ENCODE measurements at places on chromosomes 12 and 14.

- peak; percentile 83 for DNase-seq
Measured at GRCh38 chr12:46944088-46944487, 118.3 kb upstream of the SLC38A4 start.

DNA sequence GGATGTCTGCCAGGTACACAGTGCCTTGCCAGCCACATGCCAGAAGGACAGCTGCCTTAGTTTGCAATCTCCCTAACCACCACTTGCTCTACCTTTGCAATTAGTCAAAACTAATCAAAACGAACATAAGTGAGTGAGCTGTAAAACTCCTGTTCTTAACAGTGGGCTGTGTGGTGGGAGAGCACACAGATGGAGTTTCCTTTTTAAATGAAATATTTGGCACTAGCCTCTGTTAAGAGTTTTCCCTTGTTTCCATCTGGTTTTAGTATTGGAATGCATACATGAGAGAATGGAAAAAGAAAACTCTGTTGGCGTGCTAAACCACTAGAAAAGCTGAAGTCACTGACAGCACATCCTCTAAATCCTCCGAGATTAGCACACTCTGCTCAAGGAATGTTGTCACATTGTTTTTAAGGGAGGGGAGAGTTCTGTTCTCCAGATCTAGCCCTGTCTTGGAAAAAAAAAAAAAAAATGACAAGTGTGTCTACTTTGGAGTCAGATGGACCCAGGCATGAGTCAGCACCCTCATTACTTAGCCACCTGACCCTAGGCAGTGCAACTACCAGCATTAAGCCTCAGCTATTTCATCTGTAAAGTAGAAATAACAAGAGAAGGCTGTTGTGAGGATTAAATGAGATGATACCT lies 83.9 kb downstream of the STXBP6 start:
- DNase-seq, result peak; percentile 95

DNA sequence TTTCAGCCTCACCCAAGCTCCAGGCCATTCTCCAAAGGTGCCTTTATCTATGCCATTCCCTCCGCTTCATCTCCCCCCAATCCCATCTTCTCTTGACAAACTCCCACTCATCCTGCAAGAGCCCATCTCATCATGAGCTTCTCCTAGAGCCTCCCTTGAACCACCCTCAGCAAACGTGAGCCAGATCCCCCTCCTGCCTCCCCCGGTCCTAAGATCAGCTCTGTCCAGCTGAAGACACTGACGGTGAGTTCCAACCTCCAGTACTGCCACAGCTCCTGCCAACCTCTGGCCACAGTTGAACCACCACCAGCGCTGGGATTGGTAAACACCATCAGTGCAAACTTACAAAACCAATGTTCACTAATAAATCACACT lies 124.6 kb downstream of the BCL11B start:
- no peak for DNase-seq

DNA sequence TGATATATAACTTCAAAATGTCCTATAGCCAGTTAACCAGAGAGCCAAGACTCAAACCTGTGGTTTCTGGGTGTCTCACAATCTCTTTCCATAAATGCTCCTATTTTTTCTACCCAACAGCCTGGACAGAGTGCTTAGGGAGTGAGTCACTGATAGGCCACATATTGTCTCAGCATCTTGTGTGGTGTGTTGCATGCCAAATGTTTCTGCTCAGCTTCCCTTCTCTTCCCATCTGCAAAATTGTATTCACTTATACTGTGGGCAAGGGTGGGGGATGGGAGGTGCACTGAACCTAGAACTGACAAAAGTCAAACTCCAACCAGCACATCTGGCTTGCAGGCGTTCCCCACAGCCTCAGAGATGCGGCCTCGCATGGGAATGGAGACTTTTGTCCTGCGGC lies 123.3 kb downstream of the KCNA5 start:
- DNase-seq, result peak; percentile 99

DNA sequence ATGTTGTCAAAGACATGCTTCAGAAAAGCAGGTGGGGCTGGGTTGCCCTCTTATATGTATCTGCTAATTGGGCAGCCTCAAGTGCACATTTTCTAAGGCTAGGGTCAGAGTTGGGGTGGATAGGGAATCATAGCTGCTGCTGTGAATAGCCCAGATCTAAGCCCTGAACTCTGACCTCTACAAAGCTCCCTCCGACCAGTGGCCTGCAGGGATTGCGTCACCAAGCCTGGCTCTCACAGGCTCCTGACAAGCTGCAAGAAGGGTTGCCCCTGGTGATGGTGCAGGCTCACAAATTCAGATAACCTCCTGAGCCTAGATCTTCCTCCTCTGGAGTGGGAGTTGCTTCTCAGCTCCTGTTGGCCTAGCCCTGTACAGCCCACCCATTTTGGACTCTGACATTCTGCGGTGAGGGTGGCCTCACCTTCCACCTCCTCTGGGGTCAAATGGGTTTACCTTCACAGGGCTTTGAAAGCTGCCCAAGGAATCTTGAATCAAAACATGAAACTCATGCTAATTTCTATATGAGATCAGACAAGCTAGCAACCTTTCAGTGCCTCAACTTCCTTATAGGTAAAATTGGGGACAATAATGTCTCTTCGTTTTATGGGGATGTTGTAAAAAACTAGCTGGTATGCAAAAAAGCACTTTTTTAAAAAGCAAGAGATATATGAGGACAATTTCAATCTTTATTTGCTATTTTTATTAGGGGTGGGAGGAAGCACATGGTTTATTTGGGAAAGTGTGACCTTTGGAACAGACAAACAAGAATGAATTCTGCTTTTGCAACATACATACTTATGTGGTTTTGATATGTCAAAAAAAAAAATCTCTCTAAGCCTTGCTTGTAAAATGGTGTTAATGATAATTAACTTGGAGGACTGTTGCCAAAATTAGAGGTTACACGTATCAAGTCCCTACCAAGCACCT lies 4.9 kb upstream of the SUSD6 start:
- no peak for DNase-seq

DNA sequence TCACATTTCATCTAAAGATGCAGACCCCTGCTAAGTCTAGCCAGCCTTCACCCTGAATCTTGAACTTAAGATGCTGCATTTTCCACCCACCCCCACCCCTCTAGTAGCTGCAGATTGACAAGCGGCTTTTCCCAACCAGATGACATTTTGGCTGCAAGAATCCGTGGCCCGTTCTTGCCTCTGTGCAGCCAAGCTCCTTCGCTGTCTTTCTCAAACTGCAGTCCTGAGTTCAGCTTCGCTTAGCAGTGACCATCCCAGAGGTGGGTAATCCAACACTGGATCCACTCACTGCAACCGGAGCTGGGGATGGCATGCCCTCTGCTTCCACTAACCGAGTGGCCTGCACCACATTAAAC lies 765 bp upstream of the NFYB start:
- peak; percentile 26 for DNase-seq

- no peak for DNase-seq
Measured at GRCh38 chr14:89415159-89415558, 1.9 kb downstream of the FOXN3 start.

GRCh38 chr14:102849526-102850379 lies 72.5 kb downstream of the TRAF3 start:
- DNase-seq, result no peak

DNA sequence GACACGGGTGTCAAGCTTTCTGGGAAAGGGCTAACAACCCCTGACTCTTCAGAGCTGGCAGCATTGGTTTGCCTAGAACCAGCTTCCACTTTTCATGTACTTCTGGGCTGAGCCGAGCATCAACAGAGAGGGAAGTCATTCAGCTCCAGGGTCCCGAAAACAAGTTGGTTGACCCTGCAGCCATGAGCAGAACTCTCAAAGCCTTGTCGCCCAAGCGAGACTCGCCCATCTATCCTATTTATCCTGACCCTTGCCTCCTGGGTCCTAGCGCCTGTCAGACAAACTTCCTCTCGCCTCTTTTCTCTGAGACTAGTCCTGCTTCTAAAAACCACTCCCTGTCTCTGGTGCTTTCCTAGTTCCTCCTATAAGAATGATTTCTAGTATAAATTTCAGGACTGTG lies 47.9 kb downstream of the ASCL4 start:
- no peak for DNase-seq

- peak; percentile 77 for DNase-seq
Measured at GRCh38 chr12:54935235-54935951, 49.2 kb downstream of the TESPA1 start.

GRCh38 chr14:40122968-40123648 lies 690.9 kb upstream of the FBXO33 start:
- no peak for DNase-seq

DNA sequence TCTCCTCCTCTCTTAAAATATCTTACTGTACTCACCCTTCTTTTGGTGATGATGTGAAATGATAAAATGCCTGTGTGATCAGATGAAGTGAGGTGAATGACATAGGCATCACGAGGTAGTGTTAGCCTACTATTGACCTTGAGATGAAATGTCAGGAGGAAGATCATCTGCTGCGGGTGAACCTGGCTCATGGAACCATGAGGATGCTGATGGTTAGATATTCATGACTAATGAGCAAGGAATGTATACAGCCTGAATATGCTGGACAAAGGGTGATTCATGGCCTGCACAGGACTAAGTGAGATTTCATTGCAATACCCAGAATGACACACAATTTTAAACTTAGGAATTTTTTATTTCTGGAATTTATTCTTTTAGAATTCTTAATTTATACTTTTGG lies 89.6 kb downstream of the DAAM1 start:
- peak; percentile 94 for DNase-seq

DNA sequence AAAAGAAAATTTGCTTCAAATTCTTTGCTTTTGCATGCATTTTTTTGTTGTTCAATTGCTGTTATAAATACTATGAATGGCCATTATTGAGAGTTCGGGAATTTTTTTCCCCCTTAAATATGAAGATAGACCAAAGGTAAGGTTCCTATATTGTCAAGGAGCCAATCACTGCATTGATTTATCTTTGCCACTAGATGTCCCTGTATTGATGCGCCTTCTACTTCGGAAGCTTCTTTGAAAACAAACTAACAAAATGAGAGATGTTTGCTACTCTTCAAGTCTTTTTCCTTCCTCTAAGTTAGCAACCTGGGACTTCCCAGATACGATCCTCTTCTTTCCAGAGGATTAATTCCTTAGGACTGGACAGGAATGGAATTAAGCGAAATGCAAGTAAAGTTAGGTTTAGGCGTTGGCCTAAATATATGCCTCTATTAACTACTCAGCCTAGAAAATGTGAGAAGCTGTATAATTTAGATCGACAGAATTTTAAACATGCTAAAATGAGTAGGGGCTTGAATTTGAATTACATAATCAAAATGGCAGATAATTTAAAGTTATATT lies 318.1 kb downstream of the AEBP2 start:
- DNase-seq, result peak; percentile 53

GRCh38 chr14:56321861-56322260 lies 203.7 kb downstream of the PELI2 start:
- no peak for DNase-seq

DNA sequence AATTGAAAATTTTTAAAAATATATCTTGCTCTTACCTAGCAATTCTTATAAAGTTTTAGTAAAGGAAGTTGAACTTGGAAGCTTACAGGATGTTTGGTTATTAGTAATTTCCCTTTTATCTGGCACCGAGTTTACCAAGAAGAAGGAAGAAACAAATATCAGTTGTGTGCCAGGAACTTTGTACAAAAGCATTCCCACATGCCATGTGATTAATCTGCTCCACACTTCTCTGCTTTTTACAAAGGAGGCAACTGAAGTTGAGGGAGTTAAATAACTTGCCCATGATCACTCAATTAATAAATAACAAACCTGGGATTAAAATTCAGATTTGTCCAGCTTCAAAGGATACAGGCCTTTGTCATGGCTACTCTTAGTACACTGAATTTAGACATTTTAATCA lies 122.5 kb upstream of the BCAT1 start:
- no peak for DNase-seq

- no peak for DNase-seq
Measured at GRCh38 chr12:91609283-91609682, 426.7 kb upstream of the DCN start.

DNA sequence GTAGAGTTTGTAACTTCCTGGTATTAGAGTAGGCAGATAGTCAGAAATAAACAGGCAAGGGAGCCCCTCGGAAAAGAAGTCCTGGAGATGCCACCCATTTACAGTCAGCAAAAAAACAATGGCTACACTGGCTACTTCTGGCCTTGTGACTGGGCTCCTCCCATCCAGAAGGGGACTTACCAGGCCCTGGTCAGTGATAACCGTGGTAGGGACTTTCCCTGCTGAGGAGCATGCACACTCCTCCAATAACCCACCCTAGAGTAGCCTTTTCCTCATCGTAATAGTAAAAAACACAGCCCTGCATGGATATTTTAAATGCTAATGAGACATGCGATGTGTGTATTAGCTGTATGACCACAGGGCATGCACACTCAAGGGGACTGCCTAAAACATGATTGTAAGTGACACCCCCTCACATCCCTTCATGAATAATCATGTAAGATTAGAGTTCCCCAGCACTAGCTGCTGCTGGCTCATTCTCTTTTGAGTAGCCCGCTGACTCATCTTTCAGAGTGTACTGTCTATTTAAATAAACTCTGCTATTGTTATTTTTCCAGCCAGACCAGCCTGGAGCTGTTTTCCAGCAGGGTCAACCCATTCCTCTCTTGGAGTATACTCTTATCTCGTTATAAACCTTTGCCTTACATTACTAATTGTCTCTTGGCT lies 413.8 kb upstream of the TMTC1 start:
- DNase-seq, result peak; percentile 46

DNA sequence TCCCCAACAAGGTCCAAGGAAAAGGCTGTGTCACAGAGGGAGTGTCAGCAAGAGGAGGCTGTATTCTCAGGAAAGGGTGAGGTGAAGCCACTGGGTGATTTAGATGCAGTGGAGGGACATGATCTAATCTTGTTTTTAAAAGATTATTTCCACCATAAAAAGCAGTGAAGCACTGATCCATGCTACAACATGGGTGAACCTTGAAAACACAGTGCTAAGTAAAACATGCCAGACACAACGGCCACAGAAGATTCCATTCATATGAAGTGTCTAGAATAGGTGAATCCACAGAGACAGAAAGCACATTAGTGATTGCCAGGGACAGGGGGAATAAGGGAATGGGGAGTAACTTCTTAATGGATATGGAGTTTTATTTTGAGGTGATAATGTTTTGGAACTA lies 12.8 kb downstream of the RITA1 start:
- DNase-seq, result peak; percentile 48

- DNase-seq, result peak; percentile 79
Measured at GRCh38 chr12:27554421-27555186, 30.6 kb downstream of the PPFIBP1 start.

DNA sequence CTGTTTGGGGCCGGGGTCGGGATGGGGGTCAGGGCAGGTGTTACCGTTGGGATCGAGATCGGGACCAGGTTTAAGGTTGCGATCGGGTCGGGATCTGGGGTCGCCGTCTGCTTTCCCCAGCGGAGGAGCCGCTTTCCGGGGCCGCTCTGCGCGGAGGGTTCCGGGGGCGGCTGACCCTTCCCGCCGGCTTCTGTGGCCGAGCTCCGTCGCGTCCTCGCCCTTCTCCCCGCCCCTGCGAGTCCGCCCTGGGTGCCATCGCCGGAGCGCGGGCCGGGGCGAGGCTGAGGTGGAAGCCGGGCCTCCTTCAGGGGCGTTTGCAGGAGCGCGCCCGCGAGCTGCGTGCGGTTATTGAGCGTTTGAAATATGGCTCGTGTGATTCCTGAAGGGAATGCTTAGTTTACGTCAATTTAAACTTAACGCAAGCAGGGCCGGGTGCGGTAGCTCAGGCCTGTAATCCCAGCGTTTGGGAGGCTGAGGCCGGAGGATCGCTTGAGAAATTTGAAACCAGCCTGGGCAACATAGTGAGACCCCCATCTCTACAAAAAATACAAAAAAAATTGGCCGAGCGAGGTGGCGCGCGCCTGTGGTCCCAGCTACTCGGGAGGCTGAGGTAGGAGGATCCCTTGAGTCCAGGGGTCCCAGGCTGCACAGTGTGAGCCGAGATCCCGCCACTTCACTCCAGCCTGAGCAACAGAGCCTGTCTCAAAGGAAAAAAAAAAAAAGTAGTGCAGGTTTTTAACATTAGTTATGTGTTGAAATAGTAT lies 620 bp downstream of the PGAM5 start:
- no peak for DNase-seq

All from fibroblast of skin of right biceps (primary cell).